ENCODE measurements at places on chromosomes 7 and 10.

DNA sequence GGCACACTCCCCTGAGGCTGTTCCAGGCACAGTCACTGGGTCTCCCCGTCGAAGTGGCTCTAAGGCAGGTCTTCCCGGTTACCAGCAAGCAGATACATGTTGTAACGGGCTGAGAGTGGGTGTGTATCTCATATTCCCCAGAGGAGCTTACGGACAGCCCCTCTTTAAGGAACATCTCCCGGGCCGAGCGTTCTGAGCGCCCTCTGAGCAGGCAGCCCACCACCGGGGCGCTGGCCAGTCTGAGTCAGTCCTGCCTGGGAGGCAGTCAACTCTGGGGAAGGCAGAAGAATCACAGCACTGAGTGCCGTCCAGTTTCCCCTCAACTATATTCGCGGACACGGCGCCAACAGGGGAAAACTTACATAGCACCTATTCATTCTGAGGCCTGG is 117.4 kb downstream of the LHPP start:
- no peak for DNase-seq

- DNase-seq, result no peak
Observed at GRCh38 chr10:49058463-49059255, 56.7 kb downstream of the VSTM4 start.

DNA sequence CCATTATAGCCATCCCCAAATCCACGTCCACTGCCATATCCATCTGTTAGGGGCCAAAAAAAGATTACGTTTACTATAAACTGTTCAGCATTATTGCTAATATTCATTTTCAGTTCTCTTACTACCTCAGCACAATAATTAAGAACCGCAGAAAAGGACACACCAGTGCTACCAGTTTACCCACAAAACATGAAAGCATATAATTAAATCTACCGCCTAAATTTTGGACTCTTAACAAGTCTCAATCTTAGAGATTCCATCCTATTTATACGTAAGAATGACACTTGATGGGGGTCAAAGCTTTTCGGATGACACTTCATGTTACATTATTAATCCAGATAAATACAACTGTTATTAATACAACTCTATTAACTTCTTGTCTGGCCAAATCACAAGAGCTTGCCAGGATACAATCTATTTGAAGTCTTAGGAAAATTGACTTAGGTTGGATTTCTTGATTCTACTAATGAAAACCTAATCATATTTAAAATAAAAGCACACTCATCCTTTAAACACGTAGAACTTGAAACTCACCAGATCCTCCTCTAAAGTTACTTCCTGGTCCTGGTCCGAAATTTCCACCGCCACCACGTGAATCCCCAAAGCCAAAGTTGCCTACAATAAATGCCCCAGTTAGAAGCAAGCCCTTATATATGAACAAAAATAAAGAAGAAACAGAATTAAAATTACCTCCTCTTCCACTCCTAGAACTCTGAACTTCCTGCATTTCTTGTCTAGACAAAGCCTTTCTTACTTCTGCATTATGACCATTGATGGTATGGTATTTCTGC is 4.5 kb downstream of the HNRNPA2B1 start:
- no peak for DNase-seq

GRCh38 chr7:128938544-128939074 is 882 bp downstream of the IRF5 start:
- DNase-seq, result no peak

DNA sequence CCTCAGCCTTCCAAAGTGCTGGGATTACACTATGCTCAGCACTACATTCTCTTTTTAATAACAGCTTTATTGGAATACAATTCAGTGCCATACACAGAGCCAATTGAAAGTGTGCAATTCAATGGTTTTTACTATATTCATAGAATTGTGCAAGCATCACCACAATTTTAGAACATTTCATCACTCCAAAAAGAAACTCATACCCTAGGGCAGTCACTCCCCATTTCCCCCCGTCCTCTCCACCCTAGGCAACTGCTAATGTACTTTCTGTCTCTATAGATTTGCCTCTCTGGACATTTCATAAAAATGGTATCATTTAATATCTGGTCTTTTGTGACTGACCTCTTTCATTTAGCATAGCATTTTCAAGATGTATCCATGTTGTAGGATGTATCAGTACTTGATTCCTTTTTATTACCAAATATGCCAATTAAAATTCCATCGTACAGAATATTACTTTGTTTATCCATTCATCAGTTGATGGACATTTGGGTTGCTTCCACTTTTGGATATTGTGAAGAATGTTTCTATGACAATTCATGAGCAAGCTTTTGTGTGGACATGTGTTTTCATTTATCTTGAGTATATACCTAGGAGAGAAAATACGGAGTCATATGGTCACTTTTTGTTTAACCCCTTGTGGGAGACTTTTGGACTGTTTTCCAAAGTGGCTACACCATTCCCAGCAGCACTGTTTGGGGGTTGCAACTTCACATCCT is 6.3 kb upstream of the XPNPEP1 start:
- no peak for DNase-seq

DNA sequence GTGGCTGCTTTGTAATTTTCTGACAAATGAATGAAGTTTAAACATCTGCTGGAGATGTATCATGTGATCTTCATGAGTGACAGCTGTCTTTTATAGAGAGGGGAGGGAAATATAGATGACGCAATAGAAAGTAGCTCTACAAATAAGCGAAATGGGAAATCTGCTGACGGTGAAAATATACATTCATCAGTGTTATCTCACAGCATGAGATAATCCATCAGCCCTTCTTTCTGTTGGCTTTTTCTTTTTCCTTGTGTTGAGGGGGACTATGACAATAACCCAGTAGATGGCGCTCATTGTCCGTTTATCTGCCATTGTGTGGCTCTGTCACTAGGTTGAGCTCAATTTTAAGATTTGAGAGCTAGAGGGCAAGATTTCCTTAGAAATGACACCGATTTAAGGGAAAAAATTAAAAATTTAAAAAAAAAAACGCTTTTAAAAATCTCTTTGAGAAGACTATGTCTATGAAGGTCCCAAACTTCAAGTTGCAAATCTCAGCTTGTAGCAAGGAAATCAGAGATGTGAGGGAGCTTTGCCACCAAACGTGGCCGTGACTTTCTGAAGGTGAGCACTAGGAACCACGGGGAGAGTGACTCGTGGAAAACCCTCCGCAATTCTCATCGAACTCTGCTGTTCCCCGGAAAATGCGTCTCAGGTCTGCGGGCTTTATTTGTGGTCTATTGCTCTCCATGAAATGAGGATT is 114.6 kb upstream of the SFMBT2 start:
- DNase-seq, result peak; percentile 30

DNA sequence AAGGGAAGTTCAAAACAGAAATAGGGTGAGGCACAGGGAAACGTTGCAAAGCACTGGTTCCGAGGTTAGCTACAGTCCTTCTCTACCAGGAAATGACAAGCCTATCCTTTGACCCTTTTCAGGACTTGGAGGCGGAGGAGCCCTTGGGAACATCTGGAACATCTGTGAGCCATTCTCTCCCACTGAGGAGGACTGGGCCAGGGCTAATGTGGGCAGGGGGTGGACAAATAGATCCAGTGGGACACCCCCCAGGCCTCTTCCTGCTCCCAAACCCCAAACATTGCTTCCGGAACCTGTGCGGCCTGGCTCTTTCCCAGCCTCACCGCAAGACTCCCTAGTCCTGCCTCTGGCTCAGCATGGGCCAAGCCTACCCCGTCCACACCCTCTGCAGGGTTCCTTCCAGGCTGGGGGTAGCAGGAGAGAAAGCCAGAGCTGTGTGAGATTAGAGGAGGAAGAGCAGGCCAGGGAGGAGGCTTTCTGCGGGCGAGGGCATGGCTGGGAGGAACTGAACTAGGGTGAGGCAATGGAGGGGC is 36.5 kb downstream of the GHRHR start:
- DNase-seq, result no peak

DNA sequence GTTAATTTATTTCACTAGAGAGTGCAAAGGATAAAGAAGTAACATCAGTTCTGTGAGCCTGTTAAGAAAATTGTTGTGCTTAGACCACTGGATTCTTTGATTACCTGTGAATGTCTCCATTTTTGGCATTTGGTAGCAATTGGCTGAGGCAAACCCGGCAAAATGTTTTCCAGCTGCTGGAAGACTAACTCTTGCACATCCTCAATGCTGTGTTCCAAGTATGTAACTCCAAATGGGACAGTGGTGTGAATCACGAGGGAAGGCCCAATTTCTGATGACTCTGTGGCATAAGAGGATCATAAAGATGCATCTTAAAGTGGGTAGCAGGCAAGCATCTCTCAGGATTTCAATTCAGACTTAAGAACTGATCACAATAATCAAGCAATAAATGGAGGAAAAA is 268.8 kb downstream of the RNLS start:
- DNase-seq, result no peak

DNA sequence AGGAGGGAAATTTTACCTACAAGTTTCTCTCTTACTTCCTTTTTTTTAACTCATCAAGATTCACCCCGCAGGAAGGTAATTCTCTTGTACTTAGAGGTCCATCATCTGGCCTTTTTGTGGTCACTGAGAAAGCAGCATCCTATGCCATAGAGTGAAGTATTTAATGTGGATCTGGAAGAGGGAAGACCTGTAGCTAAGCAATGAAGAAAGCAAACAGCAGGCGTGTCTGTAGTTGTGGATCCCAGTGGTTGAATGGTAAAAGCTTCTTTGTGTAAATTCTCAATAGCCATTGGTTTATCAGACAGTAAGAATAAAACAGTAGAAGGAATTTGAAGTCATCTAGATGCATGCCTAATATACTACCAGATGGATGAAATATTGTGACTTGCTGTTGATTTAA is 196.4 kb downstream of the ANKRD7 start:
- DNase-seq, result no peak

- no peak for DNase-seq
Observed at GRCh38 chr10:77820349-77820748, 106.2 kb downstream of the DLG5 start.

- DNase-seq, result no peak
Observed at GRCh38 chr7:148395352-148395811, 195.2 kb upstream of the C7orf33 start.

- DNase-seq, result no peak
Observed at GRCh38 chr10:12914111-12914510, 87.4 kb downstream of the CCDC3 start.

GRCh38 chr10:34682580-34682979 is 132.5 kb downstream of the PARD3 start:
- no peak for DNase-seq

All from stimulated activated CD8-positive, alpha-beta memory T cell treated with anti-CD3 and anti-CD28 coated beads, Interleukin-7, amount 100 ng/mL, for 4 hours (primary cell).